DMS 273 treated with DMSO at 0.1 percent for 48 hours (cell line): ENCODE measurements at places on chromosomes 13 and 19.

DNA sequence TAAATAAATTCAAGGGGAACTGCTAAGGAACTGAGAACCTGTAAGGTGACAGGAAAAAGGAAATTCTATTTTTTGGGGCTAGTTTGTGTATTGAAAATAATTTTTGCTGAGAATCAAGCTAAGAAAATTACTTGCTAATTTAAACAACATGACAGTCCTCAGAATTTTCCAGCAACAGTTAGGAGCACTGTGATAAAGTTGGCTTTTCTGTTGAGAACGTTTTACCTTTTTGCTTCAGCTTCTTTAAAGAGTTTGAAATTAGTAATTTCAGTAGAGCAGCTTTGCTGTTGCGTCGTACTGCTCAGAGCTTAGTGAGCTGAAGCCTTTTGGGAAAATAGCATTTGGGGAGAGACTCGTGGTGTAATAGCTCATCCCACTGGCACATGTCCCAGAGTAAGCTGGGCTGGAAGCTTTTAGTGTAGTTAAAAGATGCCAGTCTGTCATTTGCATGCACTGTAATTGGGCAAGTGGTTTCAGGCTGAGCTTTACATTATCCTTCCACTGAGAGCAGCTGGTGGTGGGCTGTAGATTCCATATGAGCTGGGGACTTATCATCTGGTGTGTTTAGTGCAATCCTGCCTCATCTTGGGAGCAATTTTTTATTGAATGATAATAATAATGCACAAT, 69.8 kb downstream of the LRCH1 start:
- peak; percentile 92 for DNase-seq

DNA sequence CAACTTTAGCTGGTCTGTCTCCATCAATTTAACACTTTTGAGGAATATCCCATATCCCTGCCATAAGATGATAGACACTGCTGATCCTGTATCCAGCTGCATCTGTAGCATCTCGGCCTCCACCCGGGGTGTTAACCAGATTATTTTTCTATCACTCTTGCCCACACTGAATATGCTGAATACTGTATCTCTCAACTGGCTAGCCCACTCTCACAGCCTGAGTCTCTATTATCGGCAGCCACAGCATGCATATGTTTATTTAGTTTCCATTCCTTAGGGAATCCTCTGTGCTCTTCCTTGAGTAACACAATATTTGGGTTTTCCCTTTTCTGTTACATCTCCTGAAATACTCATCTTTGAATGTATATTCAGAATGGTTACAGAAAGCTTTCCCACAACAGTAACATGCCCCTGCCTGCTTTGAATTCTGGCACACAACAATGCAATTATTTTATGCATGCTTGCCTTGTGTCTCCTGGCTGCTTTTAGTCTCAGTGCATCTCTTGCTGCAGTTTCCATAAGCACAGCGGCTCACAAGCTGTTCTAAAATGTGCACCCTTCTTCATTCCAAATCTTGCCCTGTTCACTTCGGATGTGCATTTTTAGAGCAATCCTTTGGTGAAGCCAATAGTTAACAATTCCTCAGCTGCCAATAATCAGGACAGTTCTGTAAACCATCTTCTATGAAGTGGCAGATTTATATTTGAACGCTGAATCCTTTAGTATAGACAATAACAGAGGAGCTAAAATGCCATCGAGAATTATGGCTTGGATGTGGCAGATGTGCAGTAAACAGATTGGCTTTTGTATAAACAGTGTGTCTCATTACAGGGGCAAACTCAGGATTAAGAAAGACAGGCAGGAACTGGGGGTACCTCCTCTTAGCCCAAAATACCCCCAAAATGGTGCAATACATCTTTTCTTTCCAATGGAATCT, 261.9 kb upstream of the SOX21 start:
- no peak for DNase-seq

GRCh38 chr13:23687614-23688013, 117.4 kb downstream of the TNFRSF19 start:
- no peak for DNase-seq

DNA sequence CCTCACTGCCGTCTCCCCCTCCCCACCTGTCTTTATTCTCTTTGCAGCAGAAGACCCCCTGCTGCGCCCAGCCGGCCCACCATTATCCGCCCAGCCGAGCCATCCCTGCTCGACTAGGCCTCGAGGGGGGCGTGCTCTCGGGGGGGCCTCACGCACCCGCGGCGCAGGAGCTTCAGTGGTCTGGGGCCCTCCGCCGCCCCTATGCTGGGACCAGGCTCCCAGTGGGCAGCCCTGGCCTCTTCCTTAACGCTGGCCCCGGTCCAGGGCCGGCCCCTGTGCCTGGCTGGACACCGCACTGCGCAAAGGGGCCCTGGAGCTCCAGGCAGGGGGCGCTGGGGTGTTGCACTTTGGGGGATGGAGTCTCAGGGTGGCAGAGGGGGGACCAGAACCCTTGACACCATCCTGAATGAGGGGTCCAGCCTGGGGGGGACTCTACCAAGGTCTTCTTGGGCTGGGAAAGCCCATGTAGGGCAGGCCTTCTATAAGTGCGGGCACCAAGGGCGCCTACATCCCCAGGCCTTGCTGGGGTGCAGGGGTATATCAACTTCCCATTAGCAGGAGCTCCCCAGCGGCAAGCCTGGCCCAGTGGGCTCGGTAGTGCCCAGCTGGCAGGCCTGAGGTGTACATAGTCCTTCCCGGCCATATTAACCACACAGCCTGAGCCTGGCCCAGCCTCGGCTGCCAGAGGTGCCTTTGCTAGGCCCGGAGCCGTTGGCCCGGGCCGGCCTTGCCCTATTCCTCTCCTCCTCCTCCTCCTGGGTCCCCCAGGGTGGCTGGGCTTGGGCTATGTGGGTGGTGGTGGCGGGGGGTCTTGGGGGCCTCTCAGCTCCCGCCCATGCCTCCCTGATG, 4.9 kb downstream of the TMED1 start:
- no peak for DNase-seq

- no peak for DNase-seq
Observed at GRCh38 chr13:58979851-58980250, 1183.9 kb downstream of the DIAPH3 start.

DNA sequence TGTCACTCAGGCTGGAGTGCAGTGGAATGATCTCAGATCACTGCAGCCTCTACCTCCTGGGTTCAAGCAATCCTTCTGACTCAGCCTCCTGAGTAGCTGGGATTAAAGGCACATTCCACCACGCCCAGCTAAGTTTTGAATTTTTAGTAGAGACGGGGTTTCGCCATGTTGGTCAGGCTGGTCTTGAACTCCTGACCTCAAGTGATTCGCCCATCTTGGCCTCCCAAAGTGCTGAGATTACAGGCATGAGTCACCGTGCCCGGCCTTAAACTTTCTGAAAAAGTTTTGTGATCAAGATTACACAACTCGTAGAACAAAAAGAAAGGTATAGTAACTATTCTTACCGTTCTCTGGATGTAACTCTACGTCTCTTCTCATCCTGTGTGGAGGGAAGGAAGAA, 21.2 kb downstream of the DNMT1 start:
- DNase-seq = no peak

- no peak for DNase-seq
Observed at GRCh38 chr19:42199440-42200115, 17.9 kb downstream of the DEDD2 start.

GRCh38 chr19:31461814-31462539, 112.7 kb upstream of the TSHZ3 start:
- DNase-seq = no peak

DNA sequence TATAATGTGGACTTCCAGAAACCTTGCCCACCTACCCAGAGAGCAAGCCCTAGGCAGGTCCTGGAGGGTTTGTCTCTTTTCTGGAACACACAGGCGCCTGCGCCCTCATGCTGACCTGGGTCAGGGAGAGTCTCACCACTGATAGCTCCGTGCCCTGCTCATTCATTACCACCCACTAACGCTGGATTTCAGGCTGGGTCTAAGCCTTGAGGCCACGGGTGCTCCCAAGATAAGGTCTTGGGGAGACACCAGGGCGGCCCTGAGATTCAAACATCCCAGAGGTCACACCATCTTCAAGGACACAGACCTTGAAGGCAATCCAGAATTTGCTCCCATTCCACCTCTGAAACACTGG, 5.1 kb downstream of the S1PR2 start:
- no peak for DNase-seq

DNA sequence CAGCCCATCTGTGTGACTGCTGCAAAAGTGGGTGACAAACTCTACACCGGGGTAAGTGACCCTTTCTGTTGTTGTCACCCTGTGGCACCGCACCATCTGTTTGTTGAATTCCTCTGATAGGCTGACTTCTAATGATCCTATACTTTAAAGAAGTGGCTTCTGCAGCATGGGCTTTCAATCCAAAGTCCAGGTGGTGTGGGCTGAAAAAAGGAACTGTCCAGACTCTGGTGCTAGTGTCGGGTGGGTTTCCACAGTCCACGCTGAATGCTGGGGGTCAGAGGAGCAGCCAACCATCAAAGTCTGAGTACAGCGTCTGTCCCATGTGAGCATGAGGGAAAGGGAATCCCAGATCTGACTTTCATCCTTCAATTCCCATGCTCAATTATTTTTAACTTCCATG, 31.6 kb upstream of the SPATA13 start:
- no peak for DNase-seq

DNA sequence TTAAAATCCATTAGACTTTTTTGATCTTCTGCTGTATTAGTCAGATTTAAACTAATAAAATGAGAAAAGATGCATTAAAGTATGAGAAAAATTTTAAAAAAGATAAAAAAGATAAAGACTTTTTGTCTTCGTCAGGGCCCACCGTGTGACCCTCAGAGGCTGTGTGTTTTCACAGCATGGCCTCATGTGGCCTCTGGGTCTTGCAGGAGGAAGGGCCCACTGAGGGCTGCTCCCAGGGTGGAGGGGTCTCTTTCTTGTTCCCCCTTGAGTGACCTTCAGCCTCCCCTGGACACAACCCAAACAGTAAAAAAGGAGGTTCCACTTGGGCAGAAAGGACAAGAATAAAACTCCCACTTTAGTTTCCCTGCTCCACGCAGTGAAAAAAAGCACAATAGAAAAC, 57.1 kb upstream of the RANBP3 start:
- DNase-seq = no peak

- DNase-seq = no peak
Observed at GRCh38 chr13:114049026-114049425, 75.2 kb upstream of the C13orf46 start.

DNA sequence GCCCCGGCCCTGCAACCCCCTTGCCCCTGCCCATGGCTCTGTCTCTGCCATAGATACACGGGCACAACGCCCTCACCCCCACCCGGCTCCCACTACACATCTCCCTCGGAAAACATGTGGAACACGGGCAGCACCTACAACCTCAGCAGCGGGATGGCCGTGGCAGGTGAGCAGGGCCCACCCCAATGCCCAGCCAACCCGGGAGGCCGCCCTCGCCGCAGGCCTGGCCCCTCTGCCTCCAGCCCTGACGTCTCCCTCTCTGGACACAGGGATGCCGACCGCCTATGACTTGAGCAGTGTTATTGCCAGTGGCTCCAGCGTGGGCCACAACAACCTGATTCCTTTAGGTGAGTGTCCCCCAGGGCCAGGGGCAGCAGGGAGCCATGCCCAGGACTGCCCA, 7.7 kb downstream of the YIPF2 start:
- no peak for DNase-seq

- no peak for DNase-seq
Observed at GRCh38 chr13:96817336-96817941, 176.8 kb downstream of the OXGR1 start.
